ENCODE measurements at places on chromosomes 11 and 22.

- no peak for DNase-seq
Measured at GRCh38 chr22:17929909-17930308, 94.5 kb downstream of the MICAL3 start.

DNA sequence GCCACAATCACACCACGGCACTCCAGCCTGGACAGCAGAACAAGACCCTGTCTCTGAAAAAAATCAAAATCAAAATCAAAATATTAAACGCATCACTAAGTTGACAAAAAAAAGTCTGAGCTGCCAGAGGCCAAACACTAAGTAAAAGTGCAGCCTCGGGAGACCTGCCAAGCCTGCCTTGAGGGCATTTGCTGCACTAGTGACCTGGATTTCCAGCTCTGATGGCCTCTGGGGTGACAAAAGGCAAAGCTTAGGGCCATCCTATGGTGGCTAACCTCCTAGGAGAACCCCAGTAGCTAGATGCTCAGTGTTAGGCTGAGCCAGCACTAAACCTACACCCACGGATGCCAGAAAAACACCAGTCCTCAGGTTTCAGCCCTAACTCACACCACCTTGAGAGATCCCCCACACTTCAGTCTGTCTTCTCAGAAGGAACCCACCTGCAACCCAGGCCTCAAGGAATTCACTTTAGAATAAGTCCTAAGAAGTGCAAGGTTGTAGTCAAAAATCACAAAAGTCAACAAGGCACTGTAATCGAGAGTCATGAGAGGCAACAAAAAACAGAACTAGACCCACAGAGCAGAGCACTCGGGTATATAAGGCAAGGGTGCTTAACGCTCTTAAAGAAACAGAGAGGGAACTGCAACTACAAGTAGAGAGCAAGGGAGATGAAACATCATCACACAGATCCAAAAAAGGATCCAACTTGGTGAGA, 28.6 kb downstream of the GNB1L start:
- DNase-seq: peak; percentile 16

DNA sequence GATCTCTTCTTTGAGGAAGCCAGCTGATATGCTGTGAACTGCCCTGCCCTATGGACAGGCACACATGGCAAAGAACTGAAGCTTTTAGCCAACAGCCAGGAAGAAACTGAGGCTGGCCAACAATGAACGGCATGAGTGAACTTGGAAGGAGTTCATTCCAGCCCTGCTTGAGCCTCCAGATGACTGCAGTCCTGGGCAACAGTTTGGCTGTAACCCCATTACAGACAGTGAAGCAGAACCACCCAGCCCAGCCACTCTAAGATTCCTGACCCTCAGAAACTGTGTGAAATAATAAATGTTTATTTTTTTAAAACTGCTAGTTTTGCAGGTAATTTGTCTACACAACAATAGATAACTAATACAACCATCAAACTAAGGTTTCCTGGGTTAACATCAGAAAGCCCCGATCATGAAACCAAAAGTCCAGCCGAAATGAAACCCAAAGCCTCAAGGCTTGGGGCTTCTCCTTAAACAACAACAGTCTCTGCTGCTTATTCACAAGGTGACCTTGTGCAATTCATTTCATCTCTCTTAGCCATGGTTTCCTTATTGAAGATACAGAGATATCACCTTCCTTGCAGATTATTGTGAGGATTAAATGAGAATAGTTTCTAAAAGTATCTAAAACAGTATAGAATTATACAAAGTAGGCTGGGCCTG, 31.4 kb downstream of the PAK1 start:
- DNase-seq: no peak

DNA sequence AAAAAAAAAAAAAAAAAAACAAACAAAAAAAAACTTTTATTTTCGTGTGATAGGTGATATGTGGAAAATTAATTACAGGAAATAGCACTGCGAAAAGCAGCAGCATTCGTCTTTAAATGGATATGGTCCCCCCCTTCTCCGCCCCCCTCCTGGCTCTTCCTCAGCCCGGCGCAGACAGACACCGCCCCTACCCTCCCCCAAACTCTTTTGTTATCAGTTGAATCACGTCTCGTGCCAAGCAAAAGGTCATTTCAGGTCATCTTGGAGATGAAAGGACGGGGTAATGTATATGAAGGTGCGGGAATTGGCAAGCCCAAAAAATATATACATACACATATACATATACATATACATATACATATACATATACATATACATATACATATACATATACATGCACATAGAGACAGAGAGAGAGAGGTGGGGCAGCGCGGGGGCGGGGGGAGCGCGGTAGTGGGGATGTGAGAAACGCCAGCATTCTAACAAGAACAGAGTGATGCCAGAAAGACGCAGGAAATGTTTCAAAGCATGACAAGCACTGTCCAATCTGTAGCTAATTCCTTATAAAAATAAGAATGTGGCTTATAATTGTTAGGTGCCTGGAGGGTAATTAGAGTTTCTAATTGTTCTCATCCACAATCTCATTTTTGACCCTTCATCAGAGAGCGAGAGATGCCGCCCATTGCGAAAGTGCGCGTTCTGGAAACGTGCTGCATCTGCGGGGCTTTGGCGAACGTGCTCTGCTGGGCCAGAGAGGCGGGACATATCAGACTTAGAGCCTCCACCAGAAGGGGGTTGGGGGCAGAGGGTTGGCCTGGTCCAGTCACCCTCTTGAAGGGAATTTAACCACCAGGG, 214.5 kb upstream of the UBASH3B start:
- DNase-seq: no peak

DNA sequence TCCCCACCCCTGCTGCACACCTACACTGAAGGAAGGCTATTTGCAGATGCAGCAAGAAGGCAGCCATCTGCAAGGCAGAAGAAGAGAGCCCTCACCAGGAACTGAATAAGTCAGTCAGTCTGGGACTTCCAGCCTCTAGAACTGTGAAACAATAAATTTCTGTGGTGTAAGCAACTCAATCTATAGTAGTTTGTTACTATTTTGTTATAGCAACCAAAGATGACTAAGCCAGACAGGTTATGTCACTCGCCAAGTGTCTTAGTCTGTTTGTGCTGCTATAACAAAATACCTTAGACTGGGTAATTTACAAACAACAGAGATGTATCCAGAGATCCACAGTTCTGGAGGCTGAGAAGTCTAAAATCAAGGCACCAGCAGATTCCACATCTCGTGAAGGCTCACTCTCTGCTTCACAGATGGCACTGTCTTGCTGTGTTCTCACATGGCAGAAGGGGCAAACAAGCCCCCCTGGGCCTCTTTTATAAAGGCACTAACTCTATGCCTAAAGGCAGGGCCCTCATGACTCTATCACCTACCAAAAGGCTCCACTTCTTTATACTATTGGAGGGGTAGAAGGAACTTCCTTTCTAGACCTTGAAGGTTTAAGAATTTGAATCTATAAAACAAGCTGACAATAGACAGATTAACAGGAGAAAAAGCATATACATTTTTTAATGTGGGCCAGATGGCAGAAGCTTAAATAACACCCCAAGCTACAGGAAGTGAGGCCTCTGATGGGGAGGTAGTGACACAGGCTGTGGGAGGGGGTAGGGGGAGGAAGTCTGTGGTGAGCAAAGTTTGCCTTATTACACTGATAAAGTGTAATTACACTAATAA, 12.3 kb downstream of the APOL6 start:
- DNase-seq: no peak

DNA sequence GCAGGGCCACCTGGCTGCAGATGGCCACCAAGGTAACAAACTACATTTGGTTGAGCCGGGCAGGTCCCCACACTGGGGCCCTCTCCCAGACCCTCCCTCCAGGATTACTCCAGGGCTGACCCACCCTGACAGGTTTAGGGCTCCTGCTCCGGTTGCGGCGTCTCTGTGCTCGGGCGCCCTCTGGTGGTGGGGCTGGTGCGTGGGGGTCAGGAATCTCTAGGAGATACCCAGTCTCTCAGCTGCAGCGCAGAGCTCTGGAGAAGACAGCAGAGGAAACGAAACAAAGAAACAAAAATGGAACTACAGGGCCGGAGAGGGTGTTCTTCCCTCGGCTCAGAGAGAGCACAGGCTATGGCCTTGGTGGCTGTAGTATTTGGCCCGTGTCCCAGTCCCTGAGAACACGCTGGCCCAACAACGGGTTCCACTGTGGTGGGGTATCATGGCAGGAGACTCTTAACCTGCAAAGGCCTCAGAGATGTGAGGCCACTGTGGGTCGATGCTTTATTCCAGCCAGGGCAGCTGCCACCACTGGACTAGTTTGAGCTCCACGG, 2.4 kb downstream of the C11orf96 start:
- DNase-seq: peak; percentile 92

GRCh38 chr11:121588747-121589146, 136.0 kb upstream of the SORL1-AS1 start:
- no peak for DNase-seq

- no peak for DNase-seq
Measured at GRCh38 chr11:107266455-107266854, 191.2 kb downstream of the CWF19L2 start.

GRCh38 chr11:72630104-72630852, 43.9 kb downstream of the PDE2A start:
- no peak for DNase-seq

GRCh38 chr11:106990331-106990730, 27.9 kb downstream of the GUCY1A2 start:
- DNase-seq: no peak

DNA sequence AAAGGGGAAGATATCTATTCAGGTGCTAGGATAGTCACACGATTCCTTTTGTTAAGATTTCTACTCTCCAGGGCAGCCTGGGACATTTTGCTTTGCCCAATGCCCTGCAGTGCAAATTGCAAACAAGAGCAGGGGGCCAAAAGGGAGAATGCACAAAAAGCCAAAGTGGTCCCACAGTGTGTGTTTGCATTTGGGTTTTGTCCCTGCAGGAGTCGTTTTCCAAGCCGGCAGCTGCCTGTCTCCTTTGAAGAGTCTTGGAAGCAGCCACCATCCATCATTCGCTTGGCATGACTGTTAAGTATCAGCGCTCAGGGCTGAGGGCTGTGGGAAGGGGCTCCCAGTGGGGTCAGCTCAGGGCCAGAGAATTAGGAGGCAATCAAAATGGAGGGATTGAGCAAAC, 184.7 kb downstream of the MIAT start:
- no peak for DNase-seq

DNA sequence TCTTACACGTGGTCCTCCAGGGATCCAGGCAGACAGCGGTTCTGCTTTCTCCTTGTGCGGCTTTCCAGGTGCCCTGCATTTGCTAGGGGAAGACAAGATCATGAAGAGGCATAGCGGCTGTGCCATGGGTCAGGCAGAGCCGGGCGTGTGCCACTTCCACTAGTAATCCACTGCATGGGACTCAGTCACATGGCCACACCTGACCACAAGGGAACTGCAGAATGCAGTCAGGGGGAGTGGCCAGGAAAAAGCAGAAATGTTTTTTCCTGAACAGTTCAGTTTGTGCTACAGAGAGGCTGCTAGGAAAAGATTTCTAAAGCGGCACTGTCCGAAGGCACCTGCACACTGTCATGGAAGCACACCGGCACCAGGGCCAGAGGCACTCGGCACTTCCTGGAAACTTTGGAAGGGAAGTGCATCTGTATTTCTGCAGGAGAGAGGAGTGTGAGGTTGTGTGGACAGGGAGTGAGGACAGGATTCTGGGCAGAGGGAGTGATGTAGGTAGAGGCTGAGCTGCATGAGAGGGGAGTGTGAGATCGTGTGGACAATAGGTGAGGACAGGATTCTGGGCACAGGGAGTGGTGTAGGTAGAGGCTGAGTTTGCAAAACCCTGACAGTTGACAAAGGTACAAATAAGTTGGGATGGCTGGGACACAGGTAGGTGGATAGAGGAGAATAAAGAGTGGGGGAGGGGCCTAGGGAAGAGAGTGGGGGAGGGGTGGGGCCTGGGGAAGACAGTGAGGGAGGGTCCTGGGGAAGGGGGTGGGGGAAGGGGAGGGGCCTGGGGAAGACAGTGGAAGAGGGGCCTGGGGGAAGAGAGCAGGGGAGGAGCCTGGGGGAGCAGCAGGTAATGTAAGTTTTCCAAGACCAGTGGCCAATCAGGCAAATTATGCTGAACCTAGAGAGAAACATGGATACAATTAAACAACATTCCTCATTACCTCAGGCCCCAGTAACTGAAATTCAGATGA, 1436.3 kb downstream of the TBC1D22A start:
- no peak for DNase-seq

- no peak for DNase-seq
Measured at GRCh38 chr11:7563281-7563680, 49.5 kb downstream of the PPFIBP2 start.

GRCh38 chr11:132056689-132057088, 686.3 kb downstream of the NTM start:
- no peak for DNase-seq

DNA sequence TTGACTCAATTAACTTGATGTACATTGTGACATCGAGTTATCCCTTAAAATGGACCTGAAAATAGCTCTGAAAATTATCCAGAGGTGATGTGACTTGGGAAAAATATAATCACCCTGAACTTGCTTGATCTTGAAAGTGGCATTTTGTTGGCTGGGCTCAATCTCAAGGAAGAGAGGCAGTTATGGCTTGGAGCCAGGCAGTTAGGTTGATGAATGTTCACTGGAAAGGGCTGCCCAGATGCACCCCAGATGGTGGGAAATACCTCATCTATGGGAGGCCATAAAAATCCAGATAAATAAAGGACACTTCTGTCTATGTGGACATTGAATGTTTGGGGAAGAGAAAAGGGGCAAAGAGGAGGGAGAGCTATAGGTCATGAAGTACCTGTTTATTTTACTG, 55.7 kb upstream of the OR5AN1 start:
- no peak for DNase-seq

DNA sequence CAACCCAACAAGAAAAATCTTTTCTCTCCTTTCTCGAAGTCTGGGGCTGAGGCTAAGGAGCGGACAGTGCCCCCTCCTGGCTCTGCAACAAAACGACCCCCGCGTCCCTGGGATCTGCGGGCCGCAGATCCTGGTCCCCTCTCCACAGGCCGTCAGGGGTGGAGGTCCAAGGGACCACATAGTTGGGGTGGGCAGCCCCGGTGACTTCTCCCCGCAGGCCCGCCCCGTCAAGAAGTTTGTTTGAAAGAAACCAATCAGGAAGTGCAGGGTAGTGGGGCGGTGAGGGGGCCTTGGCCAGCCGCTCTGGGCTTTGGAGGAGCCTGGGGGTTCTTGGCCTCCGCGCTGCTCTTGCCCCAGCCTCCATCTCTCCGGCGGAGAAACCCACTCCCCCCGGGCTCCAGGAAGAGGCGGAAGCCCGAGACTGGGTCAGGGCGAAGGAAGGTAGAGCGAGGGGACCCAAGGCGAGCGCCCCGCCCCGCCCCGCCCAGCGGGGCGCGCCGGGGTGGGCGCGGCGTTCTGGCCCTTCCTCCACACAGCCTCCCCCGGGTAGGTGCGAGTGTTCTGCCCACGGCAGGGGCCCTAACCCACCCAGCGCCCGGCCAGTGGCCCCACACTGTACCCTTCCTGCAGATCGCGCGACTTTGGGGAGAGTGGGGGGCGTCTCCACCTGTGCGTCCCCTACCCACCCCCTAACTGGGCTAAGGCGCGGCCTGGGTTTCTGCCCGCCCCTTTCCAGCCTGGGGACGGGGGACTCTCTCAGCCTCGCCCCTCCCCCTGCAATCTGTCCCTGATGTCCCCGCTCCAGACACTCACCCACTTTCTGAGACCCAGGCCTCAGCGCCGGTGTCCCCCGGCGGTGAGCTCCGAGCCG, 1.3 kb downstream of the TP53I11 start:
- peak; percentile 58 for DNase-seq

GRCh38 chr22:37267661-37268413, 14.5 kb upstream of the CYTH4 start:
- DNase-seq: no peak
